ENCODE measurements at places on chromosomes 2 and 18.

DNA sequence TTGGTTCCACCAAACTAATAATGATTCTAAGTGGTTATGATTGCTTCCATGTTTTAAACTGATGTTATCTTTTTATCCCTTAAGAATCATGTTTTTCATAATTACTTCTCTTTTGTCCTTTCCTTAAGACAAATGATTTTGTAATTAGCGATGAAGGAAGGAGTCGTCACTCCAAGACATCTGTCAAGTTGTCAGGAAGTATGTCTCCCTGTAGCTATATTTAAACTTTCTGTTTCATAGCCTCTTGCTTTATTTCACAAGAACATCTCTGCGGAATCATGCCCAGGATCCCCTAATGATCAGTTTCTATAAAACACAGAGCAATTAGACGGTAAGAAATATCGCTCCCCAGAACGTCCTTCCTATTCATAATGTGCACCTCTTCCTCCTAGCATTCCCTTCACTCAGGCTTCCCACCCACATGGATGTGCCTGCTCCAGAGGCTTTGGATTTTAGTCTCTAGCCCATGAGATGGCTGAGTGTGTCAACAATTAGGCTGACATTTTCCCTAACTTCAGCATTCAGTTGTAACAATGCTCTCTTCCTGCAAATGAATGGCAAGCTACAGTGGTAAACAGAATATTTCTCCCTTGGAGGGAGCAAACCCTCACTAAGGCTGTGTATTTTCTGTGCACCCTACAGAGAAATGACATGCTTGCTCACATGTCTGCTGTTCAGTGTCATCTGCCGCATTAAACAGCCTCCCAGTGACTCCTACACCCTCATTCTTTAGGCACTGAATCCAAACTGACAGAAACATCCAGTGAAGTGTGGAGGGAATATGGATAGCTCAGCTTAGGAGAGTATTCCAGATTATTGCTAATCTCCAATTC lies 879.6 kb upstream of the CELF4 start:
- DNase-seq: no peak

- DNase-seq: peak; percentile 49
These were observed 295.2 kb downstream of the SRBD1 start for GRCh38 chr2:45315861-45316260.

DNA sequence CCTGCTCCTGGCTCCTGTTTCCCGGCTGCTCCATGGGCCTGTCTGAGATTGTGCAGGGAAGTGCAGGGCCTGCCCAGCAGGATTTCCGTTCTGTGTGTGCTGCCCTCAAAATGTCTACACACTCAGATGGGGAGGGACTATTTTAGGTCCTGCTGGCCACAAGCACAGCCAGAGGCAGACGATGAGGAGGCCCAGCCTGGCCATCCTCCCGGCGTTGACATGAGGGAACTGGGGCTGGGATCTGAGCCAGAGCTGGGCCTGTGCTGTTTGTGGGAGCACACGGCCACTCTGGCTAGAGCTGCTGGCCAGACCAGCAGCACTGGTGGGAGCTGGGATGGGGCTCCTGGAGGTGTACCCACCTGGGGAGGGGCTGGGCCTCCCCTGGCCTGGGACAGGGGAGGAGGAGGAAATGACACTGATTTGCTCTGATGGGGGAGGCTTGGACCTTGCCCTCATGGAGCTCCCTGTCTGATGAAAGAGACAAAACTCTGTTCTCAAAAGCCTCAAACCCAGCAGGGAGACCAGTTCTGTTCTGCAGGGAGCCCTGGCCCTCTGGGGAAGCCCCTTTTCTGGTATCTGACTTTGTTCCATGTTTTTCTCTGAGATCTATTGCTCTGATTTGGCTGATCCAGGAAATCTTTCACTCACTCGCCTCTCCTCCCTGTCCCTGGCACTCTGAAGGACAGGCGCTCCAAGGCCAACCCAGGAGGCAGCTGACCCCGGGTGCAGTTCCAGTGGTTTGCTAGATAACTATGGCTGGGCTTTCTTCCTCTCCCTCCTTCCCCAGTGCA lies 161.8 kb downstream of the DYSF start:
- DNase-seq: no peak

GRCh38 chr18:25099895-25100294 lies 252.1 kb downstream of the ZNF521 start:
- DNase-seq: no peak

- DNase-seq: no peak
These were observed 4.2 kb upstream of the SLC35F6 start for GRCh38 chr2:26759845-26760244.

- no peak for DNase-seq
These were observed 18.0 kb upstream of the TP53I3 start for GRCh38 chr2:24102677-24103076.

- DNase-seq: no peak
These were observed 53.7 kb downstream of the BCL11A start for GRCh38 chr2:60499651-60500265.

DNA sequence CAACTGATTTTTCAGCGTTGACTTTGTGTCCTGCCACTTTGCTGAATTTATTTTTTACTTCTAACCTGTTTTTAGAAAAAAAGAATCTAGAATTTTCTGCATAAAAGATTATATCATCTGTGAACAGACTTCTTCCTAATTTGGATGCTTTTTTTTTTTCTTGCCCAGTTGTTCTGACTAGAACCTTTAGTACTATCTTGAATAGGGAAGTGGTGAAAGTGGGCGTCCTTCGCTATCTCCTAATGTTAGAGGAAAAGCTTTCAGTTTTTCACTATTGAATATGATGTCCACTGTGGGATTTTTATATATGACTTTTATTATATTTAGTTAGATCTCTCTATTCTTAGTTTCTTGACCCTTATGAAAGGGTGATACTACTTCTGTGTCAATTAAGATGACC lies 25.7 kb upstream of the KCNJ13 start:
- DNase-seq: no peak

DNA sequence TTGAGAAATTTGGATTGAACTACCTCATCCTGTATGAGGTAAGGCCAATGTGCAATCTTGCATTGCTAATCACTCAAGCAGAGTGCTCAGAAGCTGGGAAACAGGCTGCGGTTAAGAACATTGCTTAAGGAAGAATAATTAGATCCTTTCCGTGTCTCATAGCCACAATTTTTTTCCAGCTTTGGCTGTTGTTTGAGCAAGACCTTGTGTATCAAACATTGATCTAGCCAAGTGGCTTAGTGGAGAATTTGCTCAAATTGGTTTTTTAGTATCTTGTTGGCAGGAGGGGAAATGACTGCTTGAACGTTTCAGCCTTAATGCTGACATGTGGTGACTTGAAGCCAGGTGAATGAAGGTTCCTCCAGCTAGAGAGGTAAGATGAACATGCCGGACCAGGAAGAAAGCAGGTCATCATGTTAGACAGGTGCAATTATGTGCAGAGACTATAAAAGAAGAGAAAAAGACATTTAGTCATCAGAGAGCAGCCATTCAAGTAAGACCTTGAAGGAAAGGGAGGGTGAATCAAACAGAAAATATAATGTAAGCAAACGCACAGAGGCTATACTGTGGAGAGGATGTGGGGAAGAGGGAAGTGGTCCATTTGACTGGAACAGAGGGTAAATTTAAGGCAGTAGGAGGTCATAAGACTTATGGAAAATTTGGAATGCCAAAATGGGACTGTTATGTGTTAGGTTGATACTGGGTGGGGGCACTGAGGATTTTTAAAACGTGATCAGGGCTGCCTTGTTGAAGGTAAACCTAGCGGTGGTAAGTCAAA lies 98.9 kb upstream of the CYP1B1 start:
- peak; percentile 97 for DNase-seq

- peak; percentile 63 for DNase-seq
These were observed 213.0 kb upstream of the CELF4 start for GRCh38 chr18:37778417-37779165.

DNA sequence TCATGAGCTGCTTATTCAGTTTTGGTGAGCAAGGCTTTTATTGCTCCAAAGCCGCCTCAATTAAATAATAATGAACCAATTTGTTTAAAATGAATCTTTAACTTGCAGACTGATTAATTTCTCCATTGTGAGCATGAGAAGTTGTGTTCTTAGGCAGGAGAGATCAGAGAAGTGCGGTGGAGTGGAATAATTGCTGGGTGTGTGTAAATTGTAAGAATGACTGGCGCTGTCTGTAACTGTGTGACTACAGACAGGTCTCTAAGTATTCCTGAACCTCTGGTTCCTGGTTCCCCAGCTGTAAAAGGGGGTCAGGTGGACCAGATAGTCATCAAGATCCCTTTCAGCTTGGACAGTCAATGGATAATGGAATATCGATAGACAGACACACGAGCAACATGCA lies 98.0 kb upstream of the EFEMP1 start:
- peak; percentile 37 for DNase-seq

DNA sequence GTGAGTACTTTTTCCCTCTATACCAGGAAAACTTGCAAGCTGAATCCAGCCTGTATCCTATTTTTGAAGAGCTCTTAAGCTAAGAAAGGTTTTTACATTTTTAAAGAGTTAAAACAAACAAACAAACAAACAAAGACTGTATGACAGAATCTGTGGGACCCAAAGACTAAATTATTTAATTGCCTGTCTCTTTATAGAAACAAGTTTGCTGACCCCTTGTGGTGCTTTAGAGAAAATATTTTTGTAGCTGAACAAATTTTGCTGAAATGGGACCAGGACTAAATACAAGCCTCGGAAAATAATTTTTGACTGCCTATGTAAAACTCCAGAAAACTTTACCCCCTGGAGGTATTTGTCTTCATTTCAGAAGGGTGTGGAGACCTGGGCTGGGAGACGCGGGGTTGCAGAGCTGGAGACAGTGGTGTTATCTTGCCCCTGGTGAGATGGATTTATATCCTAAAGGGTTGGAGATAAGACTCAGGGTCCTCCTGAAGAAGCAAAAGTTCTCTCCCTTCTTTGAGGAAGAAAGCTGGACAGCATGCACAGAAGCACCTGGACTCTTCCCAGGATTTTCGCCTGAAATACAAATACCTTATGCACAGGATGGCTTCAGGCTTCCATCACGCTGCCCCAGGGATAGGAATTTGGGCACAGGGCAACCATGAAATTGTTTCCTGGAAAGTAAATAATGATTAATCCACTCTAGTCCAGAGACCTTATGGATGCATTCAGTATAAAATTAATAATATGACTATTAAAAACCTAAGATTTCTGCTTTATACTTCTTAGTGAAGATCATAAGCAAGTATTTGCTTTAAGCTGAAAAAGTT lies 54.3 kb downstream of the TMX3 start:
- peak; percentile 45 for DNase-seq

DNA sequence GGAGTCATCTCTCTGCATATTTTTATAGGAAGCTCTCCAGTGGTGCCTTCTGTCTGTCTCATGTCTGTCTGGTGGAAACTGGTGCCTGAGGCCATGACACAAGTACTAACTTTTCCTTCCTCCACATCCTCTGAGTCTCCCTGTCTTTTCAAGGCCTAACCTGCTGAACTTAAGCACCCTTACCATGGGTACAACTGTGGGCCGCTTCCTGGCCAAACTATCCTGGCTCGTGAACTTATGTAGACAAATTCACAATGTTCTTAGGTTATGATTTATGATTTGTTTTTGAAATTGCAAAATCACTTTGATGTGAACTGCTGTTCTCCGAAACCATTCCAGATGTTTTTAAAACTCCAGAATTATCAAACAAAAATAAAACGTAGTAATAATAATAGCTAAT lies 804.5 kb upstream of the POU3F3 start:
- DNase-seq: no peak

- DNase-seq: no peak
These were observed 111.2 kb upstream of the ID2 start for GRCh38 chr2:8570637-8571036.

- peak; percentile 23 for DNase-seq
These were observed 649 bp downstream of the ESCO1 start for GRCh38 chr18:21599585-21600525.

DNA sequence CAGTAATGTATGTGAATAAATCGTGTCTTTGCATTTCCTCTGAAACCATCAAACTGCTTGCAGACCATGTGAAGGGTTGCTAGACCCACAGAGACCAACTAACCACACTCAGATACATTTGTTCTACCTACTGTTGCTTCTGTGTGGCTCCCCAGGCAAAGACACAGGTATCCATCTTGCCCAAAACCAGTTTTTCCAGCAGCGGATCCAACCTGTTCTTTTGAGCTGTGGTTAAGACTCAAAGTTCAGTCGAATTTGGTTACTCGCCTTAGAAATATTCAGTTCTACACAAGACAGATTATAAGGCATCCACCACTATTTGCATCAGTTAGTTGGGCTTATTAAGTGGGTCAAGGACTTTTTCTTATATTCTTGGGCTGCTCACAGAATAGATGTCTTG lies 276.2 kb upstream of the EPHA4 start:
- peak; percentile 9 for DNase-seq

DNA sequence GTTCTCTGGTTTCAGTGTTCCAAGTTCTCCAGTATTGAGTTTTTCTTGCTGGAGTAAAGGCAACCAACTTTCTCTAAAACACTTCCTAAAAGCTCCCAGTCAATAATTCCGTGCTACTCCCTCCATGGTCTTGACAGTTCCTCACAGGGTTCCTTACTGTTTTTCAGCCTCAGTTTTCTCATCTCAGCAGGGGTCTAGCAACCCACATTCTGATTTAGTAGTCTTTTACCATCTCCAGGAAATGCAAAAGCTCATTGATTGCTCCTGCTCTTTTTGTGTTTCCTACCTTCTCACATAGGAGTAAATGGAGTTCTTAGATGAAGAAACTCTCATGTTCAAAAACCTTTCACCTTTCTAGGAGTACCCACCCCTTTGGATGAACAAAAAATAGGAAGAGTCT lies 978.8 kb upstream of the POU3F3 start:
- no peak for DNase-seq

- no peak for DNase-seq
These were observed 56.4 kb downstream of the DCDC2C start for GRCh38 chr2:3759761-3760160.

GRCh38 chr18:63099848-63100629 lies 219.5 kb downstream of the BCL2 start:
- DNase-seq: peak; percentile 78

DNA sequence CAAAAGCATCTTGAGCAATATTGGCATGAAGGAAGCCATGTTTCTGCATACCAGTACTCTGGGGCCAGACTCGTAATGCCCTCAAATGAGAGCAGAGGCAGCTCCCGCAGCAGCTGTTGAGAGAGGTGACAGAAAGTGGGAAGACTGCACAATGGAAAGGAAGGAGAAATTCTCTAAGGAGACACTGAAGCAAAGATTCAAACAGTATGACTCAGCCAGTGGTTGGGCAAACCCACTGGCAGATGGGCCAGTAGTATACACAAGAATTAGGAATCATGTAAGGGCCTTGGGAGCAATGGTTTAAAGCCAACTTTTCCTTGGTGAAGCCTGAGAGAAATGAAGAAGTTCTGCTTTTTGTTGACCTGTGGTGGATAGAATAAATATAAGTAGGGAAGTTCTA lies 2092.7 kb upstream of the PIK3C3 start:
- no peak for DNase-seq

GRCh38 chr2:223846515-223846914 lies 9.1 kb upstream of the AP1S3 start:
- DNase-seq: peak; percentile 94

DNA sequence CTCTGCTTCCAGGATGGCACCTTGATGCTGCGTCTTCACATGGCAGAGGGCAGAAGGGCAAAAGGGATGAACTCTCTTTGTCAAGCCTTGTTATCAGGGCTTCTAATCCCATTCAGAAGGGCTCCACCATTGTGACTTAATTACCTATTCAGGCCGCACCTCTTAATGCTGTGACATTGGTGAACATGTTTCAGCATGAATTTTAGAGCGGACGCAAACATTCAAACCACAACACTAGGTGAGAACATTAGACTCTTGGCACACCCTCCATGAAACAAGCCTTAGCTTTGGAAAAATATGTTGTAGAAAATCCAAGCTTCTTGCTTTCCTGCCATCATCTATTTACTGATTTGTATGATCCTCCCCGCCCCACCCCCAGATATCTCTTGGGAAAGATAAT lies 17.9 kb downstream of the DAW1 start:
- no peak for DNase-seq
